Stimulated activated CD4-positive, alpha-beta T cell treated with anti-CD3 and anti-CD28 coated beads, TNF-alpha, amount 100 ng/mL, for 24 hours (primary cell): ENCODE measurements at places on chromosomes 16 and 17.

DNA sequence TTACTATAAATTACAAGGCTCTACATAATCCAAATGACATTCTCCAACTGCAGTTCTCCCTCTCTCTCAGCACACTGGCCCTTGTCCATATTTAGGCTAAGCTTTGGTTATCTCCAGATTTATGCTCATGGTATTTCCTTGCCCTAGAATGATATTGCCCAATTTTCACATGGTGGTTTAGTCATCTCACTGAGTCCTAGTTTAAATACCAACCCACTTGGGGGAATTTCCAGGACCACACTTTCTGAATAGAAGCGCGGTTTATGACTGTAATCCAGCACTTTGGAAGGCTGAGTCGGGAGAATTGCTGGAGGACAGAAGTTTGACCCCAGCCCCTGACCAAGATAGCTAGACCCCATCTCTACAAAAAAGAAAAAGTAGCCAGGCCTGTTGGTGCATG, 280.1 kb upstream of the MON1B start:
- no peak for DNase-seq

GRCh38 chr16:10599626-10600025, 19.2 kb upstream of the EMP2 start:
- DNase-seq, result no peak

- no peak for DNase-seq
Measured at GRCh38 chr17:7258731-7259554, 3.3 kb downstream of the CLDN7 start.

DNA sequence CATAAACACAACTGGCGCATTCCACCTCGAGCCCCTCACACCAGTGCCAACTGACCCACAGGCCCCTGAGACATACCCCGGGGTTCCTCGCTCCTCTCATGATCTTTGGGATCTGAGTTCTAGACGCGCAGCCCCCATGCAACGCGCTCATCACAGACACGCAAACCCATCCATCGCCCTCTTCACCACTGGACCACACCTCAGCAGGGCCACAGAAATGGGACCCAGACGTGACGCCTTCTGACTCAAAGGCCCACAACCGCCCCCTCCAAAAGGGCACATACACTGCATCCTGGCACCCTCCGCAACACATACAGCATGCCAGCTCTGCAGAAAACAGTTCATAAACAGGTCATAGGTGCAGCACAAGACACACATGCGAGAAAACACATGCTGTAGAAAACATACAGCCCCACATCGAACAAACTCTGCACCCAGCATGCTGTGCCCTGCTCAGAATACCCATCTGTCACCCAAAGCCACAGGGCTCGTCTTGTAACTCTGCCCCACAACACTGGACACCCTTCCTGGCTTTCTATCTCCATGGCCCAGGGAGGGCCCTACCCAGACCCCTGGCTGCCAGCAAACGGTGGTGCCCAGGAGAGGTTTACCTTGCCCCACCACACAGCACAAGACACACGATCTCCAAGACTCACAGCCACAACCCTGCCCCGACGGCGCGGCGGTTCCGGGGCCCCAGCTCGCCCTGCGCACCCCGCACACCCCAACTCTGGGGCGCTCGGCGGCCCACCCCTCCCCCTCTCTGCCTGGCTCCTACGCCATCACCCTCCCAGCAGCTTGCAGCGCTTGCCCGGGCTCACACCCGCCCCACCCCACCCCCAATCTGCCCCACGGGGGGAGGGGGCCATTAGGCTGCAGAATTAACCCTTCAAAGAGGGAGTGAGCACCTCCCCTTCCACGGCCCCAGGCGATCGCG, 887 bp downstream of the ZBTB4 start:
- DNase-seq, result peak; percentile 38

GRCh38 chr16:57562066-57562465, 19.6 kb downstream of the ADGRG5 start:
- no peak for DNase-seq

DNA sequence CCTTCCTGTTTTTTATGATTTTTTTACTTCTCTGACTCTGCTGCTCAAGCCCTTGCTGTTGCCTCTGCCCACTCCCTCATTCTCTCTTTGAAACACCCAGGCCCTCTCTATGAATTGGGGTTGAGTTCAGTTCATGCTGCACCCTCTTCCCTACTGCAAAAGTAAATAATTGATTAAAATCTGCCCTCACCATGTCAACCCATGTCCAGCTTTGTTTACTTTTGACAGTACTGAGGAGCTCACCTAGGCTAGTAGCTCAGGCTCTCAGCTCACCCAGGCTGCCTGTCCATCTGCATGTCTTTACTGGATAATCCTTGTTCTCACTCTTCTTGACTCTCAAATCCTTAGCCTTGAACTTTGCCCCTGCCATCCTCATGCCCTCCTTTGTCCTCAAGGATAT, 95.2 kb downstream of the SPACA3 start:
- DNase-seq, result no peak

GRCh38 chr17:47978324-47978723, 7.4 kb downstream of the CDK5RAP3 start:
- peak; percentile 28 for DNase-seq

GRCh38 chr16:4067262-4068001, 48.8 kb downstream of the ADCY9 start:
- DNase-seq, result no peak

DNA sequence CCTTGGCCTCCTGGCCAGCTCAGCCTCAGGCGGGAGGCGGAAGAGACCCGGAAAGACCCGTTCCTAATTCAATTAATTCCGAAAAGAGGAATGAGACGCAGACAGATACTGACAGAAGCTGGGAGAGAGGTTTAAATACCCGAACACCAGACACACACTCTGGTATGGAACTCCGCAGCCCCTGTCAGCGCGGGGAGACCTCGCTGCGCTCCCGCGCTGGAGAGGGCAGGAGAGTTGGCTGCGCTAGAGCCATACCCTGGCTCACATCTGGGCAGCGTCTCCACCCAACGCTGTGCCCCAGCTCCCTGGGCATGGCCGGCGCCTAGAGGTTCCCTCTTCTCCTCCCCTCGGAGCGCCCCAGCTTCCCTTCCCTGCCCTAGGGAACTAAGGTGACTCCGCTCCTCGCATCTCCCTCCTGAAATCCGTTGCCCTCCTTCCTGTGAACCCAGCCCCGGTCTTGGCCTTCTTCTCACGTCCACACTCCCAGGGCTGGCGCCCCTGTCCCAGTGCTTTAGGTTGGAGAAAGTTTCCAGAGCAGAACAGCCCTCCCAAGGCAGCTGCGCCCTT, 8.0 kb downstream of the NEUROD2 start:
- no peak for DNase-seq

- no peak for DNase-seq
Measured at GRCh38 chr17:61495161-61495857, 43.1 kb downstream of the TBX4 start.

DNA sequence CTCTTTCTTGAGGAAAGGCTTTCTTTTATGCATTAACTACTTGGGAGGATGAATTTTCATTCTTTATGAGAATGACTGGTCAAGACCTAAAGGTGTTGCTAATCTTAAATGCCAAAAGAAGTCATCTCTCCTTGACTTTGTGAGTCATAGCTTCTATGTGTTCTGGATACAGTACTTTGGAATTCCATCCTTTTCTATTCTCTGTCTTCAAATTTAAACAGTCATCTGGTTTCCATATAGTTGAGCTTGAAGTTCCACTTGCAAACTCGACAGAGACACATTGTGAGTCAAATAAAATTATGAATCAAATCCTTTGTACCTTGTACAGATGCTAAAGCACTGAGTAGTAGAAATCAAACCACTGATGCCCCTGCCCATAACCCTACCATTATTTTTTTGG, 271.9 kb upstream of the PMFBP1 start:
- no peak for DNase-seq

DNA sequence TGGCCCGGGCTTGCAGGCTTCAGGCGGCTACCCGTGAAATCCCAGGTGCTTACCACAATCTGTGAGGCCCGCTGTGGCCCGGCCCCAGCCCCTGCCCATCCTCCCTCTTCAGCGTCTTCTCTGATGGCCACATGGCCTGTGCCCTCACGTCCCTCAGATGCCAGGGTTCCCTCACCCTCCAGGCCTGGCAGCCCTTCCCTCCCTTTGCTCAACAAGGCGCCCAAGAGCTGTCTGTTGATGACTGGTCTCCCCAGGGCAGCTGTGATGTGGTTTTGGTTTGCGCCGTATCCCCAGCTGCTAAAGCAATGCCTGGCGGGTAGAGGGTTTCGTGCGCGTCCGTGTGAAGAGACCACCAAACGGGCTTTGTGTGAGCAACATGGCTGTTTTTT, 35.1 kb downstream of the PMM2 start:
- DNase-seq, result no peak

DNA sequence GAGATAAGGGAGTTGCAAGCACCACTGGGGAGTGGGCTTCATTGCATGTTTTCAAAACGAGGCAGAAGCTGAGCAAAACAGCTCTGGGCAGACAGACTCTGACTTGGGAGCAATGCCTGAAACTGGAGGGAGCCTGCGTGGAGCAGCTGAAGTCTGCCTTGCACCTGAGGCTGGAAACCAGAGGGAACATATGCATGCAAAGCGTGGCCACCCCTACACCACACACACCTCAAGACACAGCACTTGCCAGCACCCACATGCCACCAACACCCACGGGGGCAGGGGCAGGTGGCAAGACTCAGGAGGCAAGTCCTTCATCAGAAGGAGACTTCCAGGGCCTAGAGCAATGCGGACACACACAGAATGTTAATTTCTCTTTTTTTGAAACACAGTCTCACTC, 45.8 kb downstream of the COTL1 start:
- no peak for DNase-seq

- DNase-seq, result no peak
Measured at GRCh38 chr17:73394512-73395450, 83.0 kb upstream of the CDC42EP4 start.

- peak; percentile 44 for DNase-seq
Measured at GRCh38 chr16:81623365-81624102, 155.6 kb upstream of the PLCG2 start.

GRCh38 chr16:12613992-12614661, 189.6 kb downstream of the CPPED1 start:
- DNase-seq, result no peak

DNA sequence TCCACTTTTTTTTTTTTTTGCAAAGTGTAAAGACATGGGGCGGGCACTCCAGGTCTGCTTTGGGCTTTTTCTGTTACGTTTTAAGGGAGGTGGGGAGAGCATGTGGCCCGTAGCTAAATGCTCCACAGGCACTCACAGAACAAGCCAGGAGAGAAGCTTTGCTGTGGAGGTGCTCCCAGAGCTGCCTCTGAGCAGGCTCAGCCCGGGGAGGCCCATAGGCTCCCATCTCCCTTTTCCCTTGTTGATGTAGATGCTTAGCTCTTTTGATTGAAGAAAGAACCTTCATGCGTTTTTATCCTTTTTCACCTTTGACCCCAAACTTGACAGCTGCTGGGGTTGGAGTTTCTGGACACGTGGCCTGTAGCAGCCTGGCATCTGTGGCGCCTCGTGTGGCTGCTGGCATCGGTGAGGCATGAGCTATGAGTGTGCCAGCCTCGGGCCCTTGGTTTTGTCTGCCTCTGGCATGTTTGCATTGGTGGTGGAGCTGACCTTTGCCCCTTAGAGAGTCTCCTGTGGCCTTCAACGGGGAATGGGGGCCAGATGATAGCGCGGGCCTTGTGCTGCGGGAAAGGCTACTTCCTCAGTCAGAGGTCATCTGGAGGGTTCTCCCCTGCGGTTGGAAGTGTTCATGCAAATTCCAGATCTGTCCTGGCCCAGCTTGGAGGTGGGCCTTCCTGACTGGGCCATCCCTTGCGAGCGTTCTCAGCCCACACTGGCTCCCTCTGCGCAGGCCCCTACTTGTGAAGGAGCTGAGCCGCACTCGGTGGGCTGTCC, 20.0 kb upstream of the IL17C start:
- DNase-seq, result no peak

DNA sequence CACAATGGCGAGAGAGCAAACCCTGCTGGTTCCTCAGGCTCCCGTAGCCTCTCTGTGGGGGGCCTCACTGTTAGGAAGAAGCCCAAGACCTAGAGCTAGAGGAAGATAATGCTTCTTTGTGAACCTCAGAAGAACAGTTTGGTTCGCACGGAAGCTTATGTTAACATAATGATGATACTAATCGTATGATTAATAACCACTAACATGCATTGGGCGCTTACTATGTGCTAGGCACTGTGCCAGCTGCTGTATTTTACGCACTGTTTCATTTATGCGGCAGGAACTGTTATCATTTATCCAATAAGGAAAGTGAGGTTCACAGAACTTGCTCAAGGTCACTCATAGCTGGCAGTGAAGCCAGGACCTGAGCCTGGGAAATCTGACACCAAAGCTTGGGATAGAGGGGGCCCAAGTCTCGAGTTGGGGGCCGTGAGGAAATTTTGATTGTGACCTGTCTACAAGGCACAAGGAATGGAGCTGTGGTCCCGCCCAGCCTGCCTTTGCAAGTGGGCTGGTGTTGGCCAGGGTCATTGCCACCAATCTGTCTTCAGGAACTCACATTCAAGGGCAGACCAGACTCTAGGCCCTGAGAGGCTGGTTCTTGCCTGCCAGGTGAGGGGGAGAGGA, 6.8 kb downstream of the PRCD start:
- DNase-seq, result no peak

- DNase-seq, result no peak
Measured at GRCh38 chr17:49497148-49498028, 2.3 kb downstream of the NGFR start.

GRCh38 chr17:35432176-35433074, at the start of gene SLFN12:
TSS of gene SLFN12 (minus strand) at chr17:35432500. CDS start at chr17:35423028, 9,472 bp downstream.
- DNase-seq, result peak; percentile 21

GRCh38 chr16:70438969-70439862, at the start of gene ST3GAL2:
TSS of gene ST3GAL2 (minus strand) at chr16:70439100. CDS start at chr16:70398530, 40,570 bp downstream.
- peak; percentile 82 for DNase-seq

- DNase-seq, result no peak
Measured at GRCh38 chr17:44906010-44906646, 6.9 kb upstream of the EFTUD2 start.

DNA sequence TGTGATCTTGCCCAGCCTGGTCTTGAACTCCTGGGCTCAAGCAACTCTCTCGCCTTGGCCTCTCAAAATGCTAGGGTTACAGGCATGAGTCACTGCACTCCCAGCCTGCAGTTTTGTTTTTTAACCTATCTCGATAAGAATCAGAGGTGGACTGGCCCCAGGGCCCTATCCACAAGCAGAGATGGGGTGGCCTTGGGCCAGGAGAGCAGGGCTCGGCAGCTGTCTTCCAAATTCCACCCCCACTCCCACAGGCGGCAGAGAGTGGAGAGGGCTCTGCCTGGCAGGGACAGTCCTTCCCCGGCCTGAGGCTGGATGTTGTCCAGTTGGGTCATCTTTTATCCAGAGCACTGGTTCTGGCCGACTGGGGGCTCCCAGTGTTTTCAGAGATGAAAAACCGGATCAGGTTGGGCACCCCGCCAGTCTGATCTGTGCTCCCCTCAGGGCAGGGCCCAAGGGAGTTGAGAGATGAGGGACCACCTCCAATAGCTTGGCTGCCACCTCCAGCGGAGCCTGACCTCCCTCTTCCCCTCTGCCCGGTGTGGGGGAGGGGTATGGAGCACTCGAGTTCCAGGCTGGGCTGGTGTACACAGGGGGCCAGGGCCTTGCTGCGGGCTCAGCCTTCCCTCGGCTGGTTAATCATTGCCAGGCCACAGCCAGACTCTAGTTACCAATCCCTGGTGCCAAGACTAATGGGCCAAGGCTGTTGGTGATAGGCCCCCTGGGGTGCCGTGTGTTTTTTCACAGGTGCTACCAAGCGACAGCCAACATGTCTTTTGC, 30.3 kb upstream of the MYO15B start:
- DNase-seq, result no peak
